ENCODE measurements at places on chromosomes 7 and 10.
A peak's percentile ranks its signal among the peaks of the same experiment; 100 is the strongest.

GRCh38 chr7:139297795-139298194 is 43.3 kb upstream of the FMC1 start:
- DNase-seq: no peak

DNA sequence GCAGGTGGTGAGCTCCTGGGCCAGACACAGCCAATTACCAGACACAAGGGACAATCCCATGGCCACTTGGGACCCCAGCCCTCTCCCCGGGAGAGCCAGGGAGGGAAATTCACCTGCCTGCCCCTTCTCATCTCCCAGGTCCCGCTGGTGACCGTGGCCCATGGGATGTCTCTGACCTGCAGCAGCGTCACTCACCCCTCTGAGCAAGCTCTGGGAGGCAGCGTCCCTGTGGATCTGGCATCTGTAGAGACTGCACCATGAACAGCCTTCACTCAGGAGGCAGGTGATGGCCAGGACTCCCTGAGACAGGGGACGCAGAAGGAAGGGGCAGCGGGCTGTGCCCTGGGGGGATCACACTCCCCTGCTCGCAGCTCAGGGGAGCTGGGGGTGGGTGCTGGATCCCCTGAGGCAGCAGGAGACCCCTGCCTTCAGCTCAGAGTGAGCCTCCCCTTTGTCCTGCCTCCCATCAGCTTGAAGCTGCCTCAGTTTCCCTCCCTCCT is 90.8 kb downstream of the FOXL3 start:
- DNase-seq: no peak

GRCh38 chr7:24930856-24931255 is 49.1 kb downstream of the OSBPL3 start:
- no peak for DNase-seq

GRCh38 chr7:128357217-128357613 is 4.3 kb downstream of the PRRT4 start:
- DNase-seq: no peak

DNA sequence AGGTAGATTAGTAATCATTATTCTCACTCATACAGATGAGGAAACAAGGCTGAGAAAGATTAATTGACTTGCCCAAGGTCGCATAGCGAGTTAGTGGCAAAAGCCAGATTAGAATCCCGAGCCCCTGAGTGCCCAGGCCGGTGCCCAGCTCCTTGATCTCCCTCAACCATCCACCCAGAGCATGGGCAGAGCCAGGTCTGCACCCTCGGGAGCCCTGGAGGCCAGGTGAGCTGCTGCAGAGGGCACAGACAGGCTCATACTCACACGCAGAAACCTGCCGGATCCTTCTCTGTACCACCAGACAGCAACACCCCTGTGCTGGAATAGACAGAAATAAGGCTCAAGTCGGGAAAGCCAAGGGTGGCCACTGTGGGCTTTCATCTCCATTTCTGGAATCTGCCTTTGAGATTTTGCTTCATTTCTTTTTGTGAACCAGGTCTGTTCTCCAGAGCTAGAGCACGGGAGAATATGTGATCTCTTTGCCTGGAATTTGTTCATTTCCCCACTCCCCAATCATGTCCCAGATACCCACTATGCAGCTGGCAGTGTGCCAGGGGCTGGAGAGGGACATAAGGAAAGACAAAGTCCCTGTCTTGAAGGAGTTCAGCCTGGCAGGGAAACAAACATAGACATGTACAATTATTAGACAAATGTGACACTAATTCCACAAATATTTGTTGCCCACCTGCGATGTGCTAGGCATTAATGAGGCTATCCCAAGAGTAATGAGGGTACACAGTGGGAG is 5.5 kb downstream of the AFAP1L2 start:
- DNase-seq: no peak

DNA sequence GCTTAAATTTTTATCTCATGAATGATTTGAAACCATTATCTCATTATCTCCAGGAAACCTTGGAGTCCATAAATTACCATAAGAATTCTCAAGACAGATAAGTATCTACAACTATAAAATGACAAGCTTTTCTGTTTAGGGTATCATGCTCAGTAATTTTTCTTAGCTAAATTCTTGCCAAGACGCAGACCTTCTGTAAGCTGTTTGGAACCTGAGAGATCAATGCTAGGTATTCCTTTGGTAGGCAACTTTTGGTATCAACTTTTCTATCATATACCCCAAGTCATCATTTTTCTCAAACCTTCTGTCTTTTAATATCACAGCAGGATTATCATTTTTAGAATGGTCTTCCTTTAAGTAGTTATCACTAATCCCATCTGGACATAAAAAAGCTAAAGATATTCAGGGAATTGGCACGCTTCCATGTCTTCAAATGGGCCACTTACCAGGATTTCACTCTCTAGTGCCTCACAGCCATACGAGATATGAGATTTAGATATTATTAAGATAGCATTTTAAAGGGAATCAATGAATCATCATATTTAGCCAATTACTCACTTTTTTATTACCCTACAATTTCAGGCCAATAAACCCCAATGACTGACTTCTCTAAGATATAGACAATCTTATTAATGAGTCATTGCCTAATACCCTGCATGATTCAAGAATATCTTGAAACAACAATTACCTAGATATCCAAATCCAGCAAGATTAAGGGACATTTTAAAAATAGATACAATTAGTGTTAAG is 544.1 kb downstream of the HTR7 start:
- DNase-seq: no peak

DNA sequence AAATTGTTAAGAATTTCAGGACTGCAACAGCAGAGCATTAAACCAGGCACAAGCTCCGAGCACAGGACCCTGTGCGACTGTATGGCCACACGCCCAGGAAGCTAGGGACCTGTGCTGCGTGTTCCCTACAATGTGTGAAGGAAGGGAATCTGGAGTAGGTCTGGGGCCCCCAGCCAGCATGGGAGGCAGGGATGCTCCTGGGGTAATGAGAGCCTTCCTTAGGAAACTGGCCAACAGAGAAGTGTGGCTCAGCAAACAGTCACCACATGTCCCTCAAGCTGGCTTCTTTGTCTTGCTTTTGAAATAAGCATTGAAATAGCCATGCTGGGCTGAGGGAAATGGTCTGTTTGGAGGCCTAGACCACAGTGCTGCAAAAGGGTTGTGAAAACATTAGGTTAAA is 8.2 kb downstream of the BLNK start:
- DNase-seq: no peak

- DNase-seq: no peak
Observed at GRCh38 chr10:124175701-124176348, 82.4 kb upstream of the CHST15 start.

- no peak for DNase-seq
Observed at GRCh38 chr7:17802056-17802455, 138.2 kb downstream of the SNX13 start.

DNA sequence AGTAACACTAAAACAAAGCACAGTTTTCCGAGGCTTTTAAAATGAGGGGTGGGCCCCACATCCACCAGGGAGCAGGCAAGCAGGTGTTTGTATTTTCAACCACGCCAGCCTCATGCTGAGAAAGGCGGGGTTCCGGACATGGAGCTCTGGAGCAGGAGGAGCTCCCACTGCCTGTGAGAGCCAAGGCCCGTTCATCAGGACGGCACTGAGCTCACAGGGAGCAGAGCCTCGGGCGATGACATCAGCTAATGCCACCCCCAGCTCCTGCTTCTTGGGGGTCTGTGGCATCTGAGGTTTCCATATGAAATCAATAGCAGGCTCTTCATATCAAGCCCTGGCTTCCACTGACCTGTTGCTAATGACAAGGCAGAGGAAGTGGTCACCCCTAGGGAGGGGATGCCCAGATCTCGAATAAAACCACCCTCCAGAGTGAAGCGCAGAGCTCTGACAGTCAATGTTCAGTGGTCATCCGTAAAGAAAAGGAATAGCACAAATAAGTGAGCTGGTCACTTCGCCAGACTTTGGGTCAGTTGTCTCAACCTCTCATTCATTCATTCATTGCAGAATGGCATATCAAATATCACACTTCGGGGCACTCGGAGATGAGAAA is 89.1 kb downstream of the TNS3 start:
- peak; percentile 40 for DNase-seq

DNA sequence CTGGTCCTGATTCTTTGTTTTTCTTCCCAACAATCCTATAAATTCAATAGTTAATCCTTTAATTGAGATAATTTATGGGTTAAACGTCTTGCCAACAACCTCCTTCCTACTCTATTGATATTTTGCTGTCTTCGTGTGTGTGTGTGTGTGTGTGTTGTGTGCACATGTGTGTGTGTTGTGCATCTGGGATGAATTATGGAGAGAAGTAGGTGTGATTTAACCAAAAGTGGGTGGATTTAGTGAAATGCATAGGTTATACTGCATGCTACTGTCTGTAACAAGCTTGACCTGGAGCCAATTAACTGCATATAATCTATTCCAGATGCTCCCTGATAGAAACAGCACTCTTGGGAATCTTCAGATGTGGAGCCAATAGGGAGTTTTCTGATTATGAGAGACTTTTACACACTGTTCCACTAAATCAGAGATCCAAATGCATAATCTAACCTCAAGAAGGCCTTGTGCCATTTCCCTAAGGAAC is 61.2 kb downstream of the SEMA3D start:
- no peak for DNase-seq

DNA sequence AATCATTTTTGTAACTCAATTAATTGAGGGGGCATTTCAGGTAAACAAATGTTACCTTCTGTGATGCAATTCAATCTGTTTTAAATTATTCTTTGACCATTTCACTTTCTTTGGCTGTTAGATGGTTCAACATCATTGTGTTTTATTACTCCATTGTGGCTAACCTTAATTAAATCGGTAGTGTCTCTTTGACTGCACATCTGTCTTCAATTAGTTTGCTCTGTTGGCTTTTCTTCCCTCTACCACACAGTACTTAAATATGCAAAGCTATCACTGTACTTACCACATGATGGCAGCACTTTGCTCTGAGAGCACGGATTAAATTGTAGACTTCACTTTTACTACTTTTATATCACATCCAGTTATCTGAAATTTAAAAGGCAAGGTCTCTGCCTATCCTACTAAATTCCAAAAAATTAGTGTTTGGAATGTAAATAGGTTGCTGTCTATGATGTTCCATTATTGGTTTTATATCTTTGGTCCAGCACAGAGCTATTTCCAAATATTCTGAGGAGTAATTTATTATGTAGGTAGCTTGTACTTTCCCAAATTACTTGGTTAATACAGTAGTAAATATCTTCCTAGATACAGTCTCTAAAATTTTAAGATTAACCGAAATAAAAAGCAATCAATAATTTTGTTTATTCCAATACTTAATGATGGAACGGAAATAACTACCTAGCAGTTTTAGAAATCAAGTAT is 352.0 kb downstream of the PCLO start:
- DNase-seq: peak; percentile 31
